Cardiac ventricle fibroblast (primary cell): ENCODE measurements at places on chromosomes 16 and 17. TPM values are rescaled to one million over a fixed set of nuclear protein-coding genes. Genes with fewer than 3 reads are reported as not detected.

Gene SAP30BP
- 32.4 and 36.3 TPM in 2 replicates for total RNA-seq

Gene SNX20
- total RNA-seq = not detected in 2 replicates

Gene C17orf50
- not detected in 2 replicates for total RNA-seq

Gene CXCL16
- total RNA-seq = 6.5 and 10.0 TPM in 2 replicates

Gene PCYT2
- 25.5 and 40.9 TPM in 2 replicates for total RNA-seq

Gene GNG13
- total RNA-seq = not detected in 2 replicates

Gene ELAC2
- 30.6 and 60.8 TPM in 2 replicates for total RNA-seq

Gene FBXW10
- total RNA-seq = 0.10 TPM in 1 of 2 replicates, not detected in the other

Gene APOBR
- not detected in 2 replicates for total RNA-seq

Gene CAMKK1
- 3.3 and 3.5 TPM in 2 replicates for total RNA-seq

Gene HAS3
- 0.05 TPM in 1 of 2 replicates, not detected in the other for total RNA-seq

Gene BOLA2B
- total RNA-seq = 53.6 and 86.3 TPM in 2 replicates
